ENCODE measurements at places on chromosomes 3 and 15.

DNA sequence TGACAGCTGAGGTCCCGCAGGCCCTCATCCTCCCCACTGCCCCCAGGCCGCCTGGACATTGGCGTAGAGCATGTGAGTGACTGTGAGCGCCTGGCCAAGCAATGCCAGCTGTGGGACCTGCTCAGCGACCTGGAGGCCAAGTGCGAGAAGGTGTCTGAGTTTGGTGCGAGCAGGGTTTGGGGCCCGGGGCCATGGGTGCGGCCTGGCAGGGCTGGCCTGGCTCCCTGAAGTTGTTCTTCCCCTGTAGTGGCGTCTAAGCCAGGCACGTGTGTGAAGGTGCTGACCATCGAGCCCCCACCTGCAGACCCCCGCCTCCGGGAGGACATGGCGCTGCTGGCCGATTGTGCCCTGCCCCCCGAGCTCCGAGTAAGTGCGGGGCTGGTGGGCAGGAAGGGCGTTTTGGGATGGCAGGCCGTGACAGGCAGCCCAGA, 4.2 kb downstream of the ABTB1 start:
- no peak for DNase-seq

GRCh38 chr3:12462159-12462947, 21.9 kb upstream of the TSEN2 start:
- DNase-seq: no peak

- DNase-seq: no peak
Observed at GRCh38 chr3:194265996-194266964, 84.8 kb downstream of the CPN2 start.

DNA sequence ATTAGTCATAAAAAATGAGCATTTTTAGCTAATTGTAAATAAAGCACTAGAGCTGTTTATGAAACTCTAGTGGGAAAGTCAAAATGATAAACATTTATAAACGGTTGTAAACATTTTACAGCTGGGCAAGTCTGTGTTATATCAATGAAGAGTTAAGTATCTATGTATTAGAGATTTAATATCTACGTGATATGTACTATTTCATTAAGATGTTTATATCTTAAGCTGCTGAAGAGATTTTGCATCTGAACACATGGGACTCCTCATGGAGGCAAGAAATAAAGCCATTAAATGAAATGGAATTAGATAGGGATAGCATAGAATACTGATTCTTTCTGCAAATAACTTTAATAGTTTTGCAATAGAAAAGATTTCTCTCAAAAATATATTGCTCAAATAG, 23.0 kb upstream of the CAPN7 start:
- no peak for DNase-seq

DNA sequence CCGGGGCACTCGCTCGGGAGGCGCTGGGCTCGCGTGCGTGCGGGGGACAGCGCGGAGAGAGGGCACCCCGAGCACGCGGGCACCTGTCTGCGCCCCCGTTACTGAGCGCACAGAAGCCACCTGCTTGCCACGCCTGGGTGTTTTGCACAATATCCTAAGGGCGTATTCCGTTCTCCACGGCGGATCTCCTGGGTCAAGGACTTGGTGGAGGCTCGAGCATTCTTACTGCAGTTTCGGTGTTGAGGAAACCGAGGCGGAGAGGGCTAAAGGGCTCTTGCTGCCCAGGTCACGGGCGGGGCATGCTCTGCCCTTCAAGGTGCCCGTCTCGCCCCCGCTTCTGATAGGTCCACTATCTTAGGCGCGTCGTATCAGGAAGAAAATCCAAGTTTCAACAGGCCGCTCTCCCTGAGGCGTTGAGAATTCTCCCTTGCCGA, 526 bp downstream of the GPD1L start:
- DNase-seq: no peak

DNA sequence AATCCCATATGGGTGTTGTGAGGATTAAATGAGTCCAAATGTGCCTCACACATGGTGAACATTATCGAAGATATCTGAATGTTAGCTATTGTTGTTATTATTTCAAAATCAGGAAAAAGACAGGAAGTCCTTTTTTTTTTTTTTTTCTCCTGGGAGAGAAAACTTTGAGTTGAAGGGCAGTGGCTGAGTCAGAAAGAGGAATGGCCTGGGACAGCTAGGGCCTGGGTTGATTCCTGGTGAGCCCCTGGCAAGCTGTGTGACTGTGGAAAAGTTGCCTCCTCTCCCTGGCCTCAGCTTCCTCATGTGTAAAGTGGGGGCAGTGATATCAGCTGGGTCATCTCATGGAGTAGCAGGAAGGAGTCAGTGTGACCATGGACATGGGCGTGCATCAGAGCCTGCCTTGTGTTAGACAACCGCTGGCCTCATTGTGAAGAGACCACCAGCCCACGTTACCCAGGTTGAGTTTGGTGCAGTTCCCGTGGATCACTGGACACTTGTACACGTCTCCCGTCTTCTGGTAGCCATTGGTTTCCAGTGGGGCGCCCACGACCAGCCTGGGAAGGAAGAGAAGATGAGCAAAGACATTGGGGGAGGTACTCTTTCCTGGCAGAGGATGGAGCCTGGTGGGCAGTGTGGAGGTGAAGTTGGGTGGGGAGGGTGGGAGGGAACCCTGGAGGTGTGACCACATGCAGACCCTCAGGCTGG, 63.1 kb downstream of the ITGA11 start:
- DNase-seq: no peak

GRCh38 chr3:194843556-194843955, 157.9 kb downstream of the FAM43A start:
- DNase-seq: no peak

- no peak for DNase-seq
Observed at GRCh38 chr15:57827021-57827420, 120.5 kb downstream of the POLR2M start.

DNA sequence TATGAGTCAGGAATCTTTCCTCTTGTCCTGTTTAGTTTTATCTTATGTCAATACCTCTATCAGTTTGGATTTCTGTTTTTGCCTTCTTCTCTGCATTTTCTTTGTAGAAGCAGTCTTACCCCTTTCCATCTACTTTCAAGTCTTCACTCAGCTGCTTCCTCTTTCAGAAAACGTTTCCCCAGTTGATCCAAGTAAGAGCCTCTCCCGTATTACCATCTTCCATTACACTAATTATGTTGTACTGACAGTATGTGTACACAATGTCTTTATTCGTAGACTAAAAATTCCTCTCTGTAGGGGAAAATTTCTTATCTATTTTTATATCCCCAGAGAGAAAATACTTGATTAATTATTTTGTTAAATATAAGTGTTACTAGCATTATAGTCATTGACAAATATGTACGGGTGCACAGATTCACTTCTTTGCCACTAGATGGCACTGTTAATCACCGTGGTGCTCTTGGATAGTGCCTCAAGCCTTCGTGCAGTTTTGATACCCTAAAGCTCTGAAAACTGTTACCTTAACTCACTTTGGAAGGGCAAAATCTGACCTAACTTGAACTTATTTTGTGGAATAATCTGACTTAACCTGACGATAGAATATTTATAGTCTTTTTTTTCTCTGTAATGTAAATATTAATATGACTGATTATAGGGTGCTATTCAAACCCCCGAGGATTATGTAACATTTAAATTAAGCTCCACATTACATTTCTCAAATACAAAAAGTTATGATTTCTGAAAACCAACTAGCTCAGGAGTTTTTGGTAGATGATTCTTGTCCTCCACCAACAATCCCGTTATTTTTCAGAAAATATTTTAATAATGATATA, 74.2 kb upstream of the POU1F1 start:
- no peak for DNase-seq

All from T-helper 22 cell (primary cell).